Activated gamma-delta T cell treated with Interleukin-2 at 50 U/mL for 16 hours (primary cell): ENCODE measurements at places on chromosomes 5 and 9.
A peak's percentile ranks its signal among the peaks of the same experiment; 100 is the strongest.

DNA sequence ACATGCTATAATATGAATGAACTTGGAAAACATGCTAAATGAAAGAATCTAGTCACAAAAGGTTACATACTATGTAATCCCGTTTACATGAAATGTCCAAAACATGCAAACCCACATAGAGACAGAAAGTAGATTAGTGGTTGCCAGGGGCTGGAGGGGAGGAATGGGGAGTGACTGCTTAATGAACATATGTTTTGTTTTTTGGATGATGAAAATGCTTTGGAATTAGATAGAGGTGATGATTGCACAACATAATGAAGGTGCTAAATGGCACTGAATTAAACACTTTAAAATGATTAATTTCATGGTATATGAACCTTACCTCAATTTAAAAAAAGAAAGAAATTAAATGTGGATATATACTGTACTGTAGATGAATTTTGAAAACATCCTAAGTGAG lies 17.6 kb upstream of the NDFIP1 start:
- DNase-seq: no peak

- DNase-seq: no peak
Measured at GRCh38 chr5:87183896-87184295, 83.8 kb upstream of the RASA1 start.

GRCh38 chr9:3888497-3888858 lies 362.7 kb upstream of the RFX3 start:
- DNase-seq: no peak

- DNase-seq: no peak
Measured at GRCh38 chr5:124655251-124655917, 91.1 kb downstream of the ZNF608 start.

- no peak for DNase-seq
Measured at GRCh38 chr9:134297083-134297410, 29.2 kb upstream of the RXRA start.

DNA sequence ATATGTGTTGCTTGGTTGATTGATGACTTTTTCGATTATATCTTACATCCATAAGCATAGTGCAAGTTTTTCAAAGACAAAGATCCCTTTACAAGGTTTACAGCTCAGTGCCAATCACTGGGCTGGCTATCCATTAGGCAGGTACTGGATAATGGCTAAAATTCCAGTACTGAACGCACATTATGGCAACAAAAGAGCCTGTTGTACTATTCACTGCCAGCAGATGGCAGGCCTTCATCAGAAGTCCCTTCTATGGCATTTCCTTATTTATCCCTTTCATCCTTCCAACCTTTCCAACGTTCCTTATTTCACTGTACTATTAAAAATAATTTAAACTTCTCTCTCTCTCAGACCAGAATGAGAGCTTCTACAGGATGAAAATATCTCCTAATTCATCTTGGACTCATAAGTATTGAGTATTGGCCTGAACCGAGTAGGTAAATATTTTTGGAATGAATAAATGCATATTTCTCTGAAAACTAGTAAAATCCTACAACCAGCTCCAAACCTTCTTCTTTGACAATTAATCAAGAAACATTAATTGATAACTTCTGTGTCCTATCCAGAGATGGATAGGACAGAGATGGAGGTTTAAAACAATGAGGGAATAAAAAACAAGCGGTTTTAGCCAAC lies 6.7 kb upstream of the WNT8A start:
- DNase-seq: peak; percentile 36

GRCh38 chr5:83715236-83716065 lies 5.2 kb downstream of the HAPLN1 start:
- DNase-seq: no peak

DNA sequence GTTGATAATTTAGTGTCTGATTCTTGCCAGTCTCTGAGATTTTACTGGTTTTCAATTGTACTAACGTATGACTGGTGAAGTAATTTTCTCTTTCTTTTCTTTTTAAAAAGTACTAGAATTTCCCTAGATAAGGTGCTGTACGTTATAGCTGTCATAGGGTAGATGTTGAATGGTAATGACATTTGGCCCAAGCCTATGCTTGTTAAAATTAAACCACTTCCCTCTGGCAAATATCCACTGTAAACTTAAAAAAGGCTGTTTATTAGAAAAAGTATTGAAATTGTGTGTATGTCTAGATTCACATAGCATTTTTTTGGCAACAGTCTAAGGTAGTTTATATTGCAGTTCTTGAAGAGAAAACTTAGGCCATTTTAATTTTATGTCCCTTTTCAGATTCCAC lies 97.6 kb downstream of the NNT start:
- DNase-seq: no peak

GRCh38 chr5:68780299-68780955 lies 313.4 kb upstream of the SLC30A5 start:
- no peak for DNase-seq

DNA sequence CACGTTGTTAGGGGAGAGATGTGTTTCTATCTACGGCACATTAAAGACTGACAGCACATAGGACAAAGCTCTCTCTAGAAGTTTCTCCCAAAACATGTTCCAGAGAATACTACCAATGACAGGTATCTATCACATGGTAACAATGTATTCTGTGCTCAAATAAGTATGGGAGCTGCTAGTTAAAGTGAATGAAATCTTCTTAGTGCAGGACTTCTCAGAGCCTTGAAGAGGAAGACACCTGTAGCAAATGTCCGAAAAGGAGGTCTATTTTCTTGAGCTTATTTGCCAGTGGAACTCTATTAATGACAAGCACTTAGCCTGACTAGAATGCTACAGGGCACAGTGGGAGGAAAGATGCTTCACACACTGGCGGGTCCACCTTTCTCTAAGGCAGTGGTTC lies 137.4 kb downstream of the ENTREP1 start:
- DNase-seq: no peak

- DNase-seq: no peak
Measured at GRCh38 chr5:6328173-6328572, 50.2 kb downstream of the MED10 start.

- no peak for DNase-seq
Measured at GRCh38 chr5:153641183-153641688, 150.8 kb downstream of the GRIA1 start.

- DNase-seq: no peak
Measured at GRCh38 chr5:133142782-133143181, 91.0 kb downstream of the HSPA4 start.

DNA sequence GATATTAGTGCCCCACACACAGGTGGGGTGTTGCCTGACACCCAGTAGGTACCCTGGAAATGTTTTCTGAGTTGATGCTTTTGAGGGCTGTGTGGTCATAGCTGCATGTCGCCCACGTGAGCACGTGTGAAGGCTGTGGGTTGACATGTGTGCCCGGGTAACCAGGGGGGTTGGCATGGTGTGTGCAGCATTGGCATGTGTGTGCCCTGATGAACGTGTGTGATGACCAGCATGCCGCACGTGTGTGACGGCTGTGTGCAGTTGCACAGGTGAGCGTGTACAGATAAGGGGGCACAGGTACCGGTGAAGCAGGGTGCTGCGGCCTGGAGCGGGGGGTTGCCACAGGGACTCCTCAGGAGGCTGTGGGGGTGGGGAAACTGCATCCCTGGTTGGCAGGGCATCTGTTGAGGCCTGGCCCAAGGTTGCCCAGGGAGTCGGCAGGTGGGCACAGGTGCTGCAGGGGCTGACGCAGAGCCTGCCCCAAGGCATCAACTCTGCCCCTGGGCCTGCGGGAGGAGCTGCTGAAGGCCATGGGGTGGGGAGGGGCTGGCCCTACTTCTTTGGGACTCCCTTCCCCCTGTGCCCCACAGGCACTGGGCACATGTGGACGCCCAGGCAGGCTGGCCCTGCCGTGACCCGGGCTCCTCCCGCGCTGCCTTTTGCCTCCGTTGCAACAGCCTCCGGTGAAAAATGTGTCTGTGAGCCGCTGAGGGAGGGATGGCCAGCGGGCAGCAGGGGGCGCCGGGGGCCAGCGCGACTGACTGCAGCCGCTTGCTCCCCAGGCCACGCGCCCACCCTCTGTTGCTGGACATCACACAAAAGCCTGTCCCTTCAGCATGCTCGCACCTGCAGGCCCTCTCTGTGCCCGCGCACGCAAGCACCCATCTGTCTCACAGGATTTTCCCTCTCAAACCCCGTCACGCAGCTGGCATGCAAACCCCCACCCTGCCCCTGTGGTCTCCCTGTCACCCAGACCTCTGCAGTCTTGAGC lies 2.2 kb downstream of the UNC5A start:
- no peak for DNase-seq

DNA sequence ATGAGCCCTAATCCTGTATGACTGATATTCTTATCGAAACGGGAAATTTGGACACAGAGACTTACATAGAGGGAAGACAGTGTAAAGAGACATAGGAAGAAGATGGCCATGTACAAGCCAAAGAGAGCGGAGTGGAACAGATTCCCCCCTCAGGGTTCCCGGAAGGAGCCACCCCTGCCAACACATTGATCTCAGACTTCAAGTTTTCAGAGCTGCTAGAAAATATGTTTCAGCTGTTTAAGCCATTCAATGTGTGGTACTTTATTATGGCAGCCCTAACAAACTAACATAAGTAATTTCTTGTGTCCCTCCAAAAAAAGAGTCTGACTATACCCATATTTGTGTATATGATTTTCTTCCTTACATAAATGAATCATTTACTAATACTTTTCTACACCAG lies 128.0 kb upstream of the STC2 start:
- DNase-seq: no peak

GRCh38 chr9:123422635-123423310 lies 66.8 kb downstream of the CRB2 start:
- DNase-seq: no peak

DNA sequence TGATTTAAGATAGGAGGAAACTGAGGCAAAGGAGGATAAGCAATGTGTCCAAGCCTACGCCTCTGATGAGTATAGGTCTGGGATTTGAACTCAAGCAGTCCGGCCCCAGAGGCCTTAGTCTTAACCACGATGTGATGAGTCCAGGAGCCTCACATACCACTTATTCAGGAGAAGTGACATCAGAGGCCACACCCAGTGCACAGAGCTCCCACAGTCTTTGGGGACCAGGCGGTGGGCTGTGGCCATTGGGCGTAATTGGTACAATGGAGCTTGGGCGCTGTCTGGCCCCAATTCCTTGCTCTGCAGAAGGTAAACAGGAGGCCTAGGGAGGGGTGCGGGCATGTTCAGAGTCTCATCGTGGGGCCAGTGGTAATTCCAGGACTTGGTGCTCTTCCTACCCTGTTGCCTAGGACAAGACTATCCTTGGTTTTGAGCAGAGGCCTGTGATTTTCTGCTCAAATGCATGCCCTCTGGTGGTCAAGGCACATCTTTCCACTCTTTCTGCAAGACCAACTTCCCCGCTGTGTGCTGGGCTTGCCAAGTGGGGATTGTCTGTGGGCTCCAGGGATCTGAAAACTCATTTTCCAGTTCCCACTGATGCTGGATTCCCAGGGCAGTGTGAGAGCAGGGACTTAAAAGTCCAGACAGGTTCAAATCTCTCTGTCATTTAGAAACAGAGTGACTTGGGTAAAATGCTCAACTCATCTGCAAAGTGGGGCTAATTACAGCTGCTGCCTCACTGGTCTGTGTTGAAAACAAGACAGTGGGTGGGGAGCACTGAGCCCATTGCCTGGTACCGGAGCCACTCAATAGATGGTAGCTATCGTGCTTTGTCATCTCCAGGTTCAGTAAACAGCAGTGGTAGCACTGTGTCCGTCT lies 15.8 kb downstream of the NDST1 start:
- no peak for DNase-seq

GRCh38 chr5:169695919-169696490 lies 58.9 kb downstream of the DOCK2 start:
- no peak for DNase-seq

DNA sequence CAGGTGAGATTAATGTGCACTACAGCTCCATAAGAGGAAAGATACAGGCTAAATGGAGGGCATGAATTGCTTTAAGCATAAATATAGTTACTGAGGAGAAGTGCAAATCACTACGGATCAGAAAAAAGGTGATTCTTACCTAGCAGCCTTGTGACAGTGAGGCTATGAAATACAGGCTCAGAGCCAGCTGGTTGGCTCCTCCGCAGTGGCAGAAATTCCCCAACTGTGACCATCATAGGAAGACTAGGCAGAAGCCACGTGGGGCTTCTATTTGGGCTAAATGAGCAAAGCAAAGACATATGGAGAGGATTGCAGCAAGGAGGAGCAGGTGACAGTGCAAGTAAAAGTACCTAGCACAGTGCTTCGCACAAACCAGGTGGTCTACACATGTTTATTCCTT lies 40.5 kb downstream of the CDO1 start:
- no peak for DNase-seq

GRCh38 chr5:74248576-74248975 lies 392.0 kb downstream of the ENC1 start:
- DNase-seq: no peak

DNA sequence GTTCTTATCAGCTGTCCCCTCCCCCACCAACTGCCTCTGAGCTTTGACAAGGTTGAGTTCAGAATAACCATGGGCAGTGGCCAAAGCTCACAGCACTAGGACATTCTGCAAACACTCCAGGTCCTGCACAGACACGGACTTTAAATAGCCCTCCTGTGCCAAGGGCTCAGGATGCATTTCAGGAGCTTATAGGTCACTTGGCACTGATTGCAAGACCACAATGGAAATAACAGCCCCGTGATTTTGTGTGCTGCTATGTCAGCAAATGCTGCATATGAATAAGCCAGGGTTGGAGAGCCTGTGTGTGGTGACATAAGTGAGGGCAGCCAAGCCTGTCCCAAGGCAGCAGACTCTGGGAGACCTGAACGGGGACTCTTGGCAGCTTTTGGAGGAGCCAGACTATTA lies 150.7 kb downstream of the DMRT2 start:
- DNase-seq: no peak

GRCh38 chr5:2642684-2643345 lies 108.7 kb downstream of the IRX2 start:
- DNase-seq: no peak

DNA sequence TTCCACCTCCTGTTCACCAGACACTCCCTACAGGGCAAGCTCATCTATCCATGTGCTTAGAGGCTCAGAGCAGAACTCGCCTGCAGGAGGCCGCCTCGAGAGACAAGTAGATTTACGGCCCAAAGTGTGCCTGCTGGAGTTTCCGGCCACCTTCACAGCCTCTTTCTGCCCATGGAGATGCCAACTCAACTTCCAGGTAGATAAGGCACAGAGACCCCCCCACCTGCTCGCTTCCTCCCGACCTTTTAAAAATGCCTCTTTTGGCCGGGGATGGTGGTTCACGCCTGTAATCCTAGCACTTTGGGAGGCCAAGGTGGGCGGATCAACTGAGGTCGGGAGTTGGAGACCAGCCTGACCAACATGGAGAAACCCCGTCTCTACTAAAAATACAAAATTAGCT lies 46.6 kb downstream of the EXD3 start:
- DNase-seq: no peak

DNA sequence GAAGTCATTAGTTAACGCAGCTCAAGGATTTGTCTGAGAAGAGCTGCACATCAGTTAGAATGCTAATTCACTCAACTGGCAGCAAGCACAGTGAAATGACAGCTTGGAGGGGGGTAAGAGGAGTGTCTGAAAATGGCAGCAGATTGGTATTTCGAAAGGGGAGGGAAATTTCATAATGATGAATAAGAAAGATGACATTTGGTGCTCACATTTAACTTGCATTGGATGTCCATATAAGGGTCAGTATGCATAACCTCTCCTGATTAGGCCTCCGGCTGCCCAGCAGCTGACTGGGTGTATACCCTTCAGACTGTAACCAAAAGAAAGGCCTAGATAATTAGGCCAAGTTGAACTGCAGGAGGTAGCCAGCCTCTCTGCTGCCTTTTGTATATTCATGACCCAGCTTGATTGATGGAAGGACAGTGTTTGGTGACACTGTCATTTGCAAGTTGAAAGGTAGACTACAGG lies 131.0 kb downstream of the PBX3 start:
- no peak for DNase-seq
